ENCODE measurements at places on chromosomes 2 and 18.

DNA sequence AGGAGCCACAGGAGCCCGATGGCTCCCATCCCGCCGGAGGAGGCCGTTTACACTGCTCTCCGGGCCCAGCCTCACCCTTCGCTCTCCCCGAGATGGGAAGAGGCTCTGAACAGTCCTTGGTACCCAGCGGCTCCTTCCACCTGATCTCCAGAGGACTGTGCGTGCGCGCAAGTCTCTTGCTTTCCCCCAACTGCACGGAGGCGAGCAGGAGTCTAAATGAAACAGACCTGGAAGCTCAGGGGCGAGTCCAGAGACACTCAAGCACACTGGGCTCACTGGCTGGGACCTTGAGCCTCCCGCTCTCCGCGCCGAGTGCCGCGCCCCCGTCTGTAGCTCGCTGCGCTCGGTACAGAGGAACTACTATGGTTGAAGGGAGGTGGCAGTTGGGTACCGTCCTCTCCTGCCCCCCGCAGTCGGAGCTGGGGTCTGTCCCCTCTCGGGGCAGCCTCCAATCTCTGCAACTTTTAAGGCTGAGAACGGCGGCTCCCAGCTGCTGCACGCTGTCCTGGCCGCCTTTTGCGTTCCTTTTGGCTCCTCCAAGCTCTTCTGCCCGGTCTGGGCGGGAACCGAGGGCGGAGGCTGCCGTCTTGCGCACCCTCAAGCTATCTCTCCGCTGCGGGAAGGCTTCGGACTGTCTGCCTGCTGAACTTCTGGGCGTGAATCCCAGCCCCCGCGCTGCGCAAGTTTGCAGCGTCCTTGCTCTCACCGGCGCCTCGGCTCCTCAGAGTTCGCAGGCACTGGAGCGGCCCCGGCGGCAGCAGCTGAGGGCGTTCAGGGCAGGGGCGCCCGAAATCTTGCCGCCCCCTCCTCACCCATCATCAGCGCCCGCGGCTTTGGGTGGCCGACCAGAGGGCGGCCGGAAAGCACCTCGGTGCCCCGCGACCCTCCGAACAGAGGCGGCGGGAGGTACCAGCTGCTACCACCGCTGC, 491 bp downstream of the ALK start:
- DNase-seq, result no peak

DNA sequence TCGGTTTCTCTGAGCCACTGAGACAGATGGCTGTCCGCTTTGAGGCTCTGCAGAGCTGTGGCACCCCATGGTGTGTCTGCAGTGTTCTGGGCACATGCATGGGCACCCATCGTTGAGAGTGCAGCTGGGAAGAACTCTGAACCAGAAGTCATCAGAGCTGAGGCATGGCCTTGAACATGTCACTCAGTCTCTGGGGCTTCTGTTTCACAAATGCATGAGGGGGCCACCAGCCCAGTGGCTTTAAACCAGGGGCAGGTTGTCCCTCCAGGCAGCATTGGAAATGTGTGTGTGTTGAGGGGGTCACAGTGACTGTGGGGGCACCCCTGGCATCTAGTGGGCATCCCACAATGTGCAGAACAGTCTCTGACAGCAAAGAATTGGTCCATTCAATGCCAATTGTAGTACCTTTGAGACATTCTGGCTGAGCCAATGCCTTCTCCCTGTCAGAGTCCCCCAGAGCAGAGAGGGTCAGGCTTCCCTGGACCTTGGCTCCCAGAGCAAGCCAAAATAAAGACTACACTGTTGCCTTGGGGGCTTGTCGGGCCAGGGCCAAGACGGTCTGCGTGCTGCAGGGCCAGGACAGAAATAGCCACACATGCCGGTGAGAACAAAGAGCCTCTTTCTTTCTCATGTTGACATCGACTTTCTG, 9.3 kb upstream of the PSMD1 start:
- no peak for DNase-seq

DNA sequence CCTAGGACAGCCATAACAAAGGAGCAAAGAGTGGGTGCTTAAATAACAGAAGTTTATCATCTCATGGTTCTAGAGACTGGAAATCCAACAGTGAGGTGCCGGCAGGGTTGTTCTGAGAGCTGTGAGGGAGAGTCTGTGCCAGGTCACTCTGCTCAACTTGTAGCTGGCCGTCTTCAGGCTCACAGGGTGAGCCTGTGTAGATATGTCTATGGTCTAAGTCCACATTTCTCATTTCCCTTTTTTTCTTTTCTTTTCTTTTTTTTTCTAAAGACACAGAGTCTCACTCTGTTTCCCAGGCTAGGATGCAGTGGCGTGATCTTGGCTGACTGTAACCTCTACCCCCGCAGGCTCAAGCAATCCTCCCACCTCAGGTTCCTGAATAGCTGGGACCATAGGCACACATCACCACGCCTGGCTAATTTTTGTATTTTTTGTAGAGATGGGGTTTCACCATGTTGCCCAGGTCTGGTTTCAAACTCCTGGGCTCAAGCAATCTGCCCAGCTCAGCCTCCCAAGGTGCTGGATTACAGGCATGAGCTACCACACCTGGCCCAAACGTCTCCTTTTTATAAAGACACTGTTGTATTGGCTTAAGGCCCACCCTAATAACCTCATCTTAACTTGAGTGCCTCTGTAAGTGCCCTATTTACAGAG, 142.2 kb downstream of the SP3 start:
- no peak for DNase-seq

DNA sequence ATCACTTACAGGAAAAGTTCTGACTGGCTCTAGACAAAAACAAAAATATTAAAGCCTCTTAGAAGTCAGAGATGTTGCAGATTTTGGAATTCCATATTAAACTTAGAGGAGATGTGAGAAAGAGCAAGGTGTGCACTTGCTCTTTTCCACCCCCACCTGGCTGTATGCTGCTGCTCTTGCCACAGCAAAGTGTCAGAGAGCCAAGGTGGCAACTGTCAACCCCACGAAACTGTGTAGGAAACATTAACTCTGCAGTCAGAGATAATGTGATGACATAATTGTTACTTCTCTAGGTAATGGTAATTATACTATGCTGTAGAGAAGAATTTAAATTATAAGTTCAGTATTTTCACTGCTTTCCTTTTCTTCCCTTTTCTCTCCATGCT, 25.4 kb downstream of the CD8A start:
- no peak for DNase-seq

- no peak for DNase-seq
Measured at GRCh38 chr2:221802089-221802488, 230.0 kb upstream of the EPHA4 start.

DNA sequence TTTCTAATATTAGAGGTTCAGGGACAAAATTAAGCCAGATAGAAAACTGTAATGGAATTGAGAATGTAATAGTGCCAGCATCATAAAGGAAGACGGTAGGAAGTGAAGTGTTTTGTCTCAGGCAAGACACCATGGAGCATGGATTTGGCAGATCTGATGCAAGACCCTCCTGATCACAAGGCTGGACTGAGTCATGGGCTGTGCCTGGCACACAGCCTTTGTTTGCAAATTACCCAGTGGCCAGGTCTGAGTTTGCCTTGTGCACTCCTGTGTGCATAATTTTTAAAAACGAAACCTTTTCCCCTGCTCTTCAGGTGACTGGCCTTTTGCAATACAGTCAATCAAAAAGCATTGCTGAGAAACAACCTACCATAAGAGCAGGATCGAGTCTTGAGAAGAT, 2.0 kb upstream of the UPP2 start:
- no peak for DNase-seq

DNA sequence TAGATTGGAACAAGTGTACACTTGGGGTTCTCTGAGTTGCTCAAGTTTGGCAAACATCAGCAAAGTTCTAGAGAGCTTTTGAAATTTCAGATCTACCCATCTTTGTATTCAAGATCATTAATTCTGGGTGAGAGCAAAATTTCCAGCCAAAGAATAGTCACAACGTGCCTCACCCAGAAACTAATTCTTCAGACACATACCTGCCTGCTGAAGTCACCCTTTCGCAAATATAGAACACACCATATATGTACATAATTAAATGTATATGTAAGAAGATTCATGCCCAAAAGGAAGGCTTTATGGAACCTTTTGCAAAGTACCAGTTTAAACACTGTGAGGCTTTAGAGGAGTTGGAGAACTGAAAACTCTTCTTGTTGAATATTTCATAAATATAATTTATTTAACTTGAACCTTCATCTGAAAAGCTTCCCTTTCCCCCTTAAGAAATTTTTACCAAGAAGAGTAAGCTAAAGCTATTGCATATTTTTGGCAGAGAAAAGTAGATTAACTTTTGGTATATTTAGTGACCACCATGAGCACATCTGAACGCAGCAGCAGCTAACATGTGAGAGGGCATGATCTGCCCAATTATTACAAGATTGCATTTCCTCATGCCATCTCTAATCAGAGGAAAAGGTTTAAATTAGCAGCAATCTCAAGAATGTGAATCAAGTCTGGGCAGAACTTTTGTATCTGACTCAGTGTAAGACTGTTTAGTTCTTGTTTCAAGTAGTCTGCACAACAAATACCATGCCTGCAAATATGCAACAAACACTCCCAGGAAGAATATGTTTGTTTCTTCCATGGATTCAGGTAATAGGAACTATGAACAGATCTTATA, 8.2 kb downstream of the RND3 start:
- no peak for DNase-seq

GRCh38 chr2:201344663-201345366, 12.3 kb downstream of the FLACC1 start:
- no peak for DNase-seq

GRCh38 chr2:60091266-60091665, 462.2 kb downstream of the BCL11A start:
- no peak for DNase-seq

GRCh38 chr2:38074058-38074763, 1.7 kb downstream of the CYP1B1 start:
- DNase-seq, result no peak

- no peak for DNase-seq
Measured at GRCh38 chr2:16900405-16901025, 234.9 kb upstream of the CYRIA start.

GRCh38 chr2:144117086-144117485, 402.8 kb downstream of the ZEB2 start:
- DNase-seq, result no peak

DNA sequence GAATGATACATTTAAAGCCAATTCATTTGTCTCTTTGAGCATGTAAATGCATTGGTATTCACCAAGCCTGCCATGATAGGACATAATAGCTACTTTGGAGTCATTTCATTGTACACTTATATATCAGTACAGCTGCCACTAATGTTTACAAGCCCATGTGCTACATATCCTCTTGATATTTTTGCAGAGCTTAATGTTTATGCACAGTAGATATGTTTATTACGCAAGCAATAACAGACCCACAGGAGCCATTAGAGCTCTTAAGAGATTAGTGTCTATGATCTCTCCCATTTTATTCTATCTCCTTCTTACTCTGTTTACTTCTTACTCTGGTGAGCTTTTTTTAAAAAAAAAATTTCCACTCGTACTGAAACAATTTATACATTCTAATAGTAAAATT, 1132.1 kb upstream of the ZEB2 start:
- DNase-seq, result no peak

- no peak for DNase-seq
Measured at GRCh38 chr2:62653582-62654422, 51.7 kb upstream of the EHBP1 start.

DNA sequence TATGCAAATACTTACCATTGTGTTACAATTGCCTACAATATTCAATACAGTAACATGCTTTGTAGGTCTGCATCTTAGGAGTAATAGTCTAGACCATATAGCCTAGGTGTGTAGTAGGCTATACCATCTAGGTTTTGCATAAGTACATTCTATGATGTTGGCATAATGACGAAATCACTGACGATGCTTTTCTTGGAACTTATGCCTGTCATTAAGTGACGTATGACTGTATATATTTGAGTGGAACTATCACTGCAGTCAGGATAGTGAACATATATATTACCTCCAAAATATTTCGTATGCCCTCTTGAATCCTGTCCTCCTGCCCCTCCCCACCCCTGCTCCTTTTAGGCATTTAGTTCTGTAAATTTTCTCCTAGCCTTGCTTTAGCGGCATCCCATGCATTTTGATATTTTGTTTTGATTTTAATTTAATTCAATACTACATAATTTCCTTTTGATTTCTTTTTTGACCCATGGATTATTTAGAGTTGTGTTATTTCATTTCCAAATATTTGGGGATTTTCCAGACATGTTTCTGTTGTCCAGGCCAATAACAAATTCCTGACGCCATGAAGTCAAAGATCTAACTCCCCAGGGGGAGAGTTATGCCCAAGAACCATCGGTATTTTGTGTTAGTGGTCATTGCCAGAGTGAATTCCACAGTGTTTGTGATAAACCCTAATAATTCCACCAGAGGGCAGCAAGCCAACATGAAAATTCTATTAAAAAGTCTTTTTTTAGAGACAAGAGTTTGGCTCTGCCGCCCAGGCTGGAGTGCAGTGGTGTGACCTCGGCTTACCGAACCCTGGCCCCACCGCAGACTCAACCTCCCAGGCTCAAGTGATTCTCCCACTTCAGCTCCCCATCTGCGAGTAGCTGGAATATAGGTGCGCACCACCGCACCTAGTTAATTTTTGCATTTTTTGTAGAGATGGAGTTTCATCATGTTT, 24.2 kb upstream of the CASP8 start:
- no peak for DNase-seq

All from stimulated activated CD8-positive, alpha-beta memory T cell treated with anti-CD3 and anti-CD28 coated beads, Interleukin-15, amount 100 ng/mL, for 24 hours (primary cell).